ENCODE measurements at places on chromosomes 4 and X.

- DNase-seq, result no peak
Observed at GRCh38 chr4:74635490-74636123, 158.7 kb downstream of the BTC start.

DNA sequence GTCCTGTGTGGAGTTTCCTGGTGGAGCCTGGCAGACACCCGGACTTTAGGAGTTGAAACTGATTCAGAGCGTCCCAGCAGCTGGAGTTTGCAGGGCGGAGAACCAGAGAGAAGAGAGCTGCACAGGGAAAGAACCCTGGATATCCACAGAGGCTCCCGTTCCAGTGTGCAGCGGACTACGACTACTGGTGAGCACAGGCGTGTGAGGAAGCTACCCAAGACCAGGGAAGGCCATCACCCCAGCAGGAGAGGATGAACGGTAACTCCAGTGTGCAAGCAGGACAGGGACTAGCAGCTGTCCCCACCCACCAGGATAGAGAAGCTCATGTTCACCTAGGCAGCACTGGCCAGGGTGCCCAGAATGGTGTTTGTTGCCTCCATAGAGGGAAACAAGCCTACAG lies 2.3 kb downstream of the LAGE3 start:
- no peak for DNase-seq

DNA sequence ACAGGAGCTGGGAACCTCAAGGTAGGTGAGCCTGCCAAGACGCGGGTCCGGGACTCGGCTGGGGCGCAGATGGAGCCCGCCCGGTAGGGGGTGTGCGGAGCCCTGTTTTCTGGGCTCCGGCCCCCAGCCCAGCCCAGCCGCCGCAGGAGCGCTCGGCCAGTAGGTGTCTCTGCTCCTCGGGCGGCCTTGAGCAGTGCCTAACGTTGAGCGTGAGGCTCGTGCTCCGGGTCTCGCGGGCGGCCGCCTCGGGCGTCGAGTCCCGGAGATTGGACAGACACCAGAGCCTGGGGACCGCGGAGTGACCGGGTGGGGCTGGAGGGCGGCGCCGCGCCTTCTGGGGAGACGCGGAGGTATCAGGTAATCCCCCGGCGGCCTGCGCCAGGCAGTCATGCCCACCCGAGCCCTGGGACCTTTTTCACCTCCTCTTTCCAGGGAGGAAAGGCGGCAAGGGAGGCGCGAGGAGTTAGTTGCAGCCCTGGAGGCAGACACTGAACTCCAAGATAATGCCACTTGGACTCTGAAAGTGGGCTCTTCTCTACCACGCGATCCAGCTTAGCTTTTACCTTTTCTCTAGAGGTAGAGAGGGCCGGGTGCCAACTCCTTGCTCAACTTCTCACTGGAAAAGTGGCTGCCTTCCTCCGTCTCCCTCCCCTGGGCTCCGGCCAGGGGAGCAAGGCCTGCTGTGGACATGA lies 14.5 kb upstream of the FGG start:
- DNase-seq, result peak; percentile 43

DNA sequence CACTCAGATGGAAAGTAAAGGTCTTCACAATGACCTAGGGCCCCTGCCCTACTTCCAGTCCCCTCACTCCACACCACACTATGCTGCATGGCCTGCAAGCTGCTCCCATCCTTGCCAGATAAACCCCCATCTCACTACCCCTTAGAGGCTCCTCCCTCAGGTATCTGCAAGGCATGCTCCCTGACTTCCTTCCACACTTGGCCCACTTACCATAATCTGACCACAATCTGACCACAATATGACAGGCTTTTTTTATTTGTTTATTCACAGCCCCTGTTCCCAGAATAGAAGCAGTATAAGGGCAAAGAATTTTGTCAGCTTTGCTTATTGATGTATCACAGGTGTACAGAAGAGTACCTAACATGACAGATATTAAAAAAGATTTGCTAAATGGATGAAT lies 124.7 kb downstream of the CAMK2D start:
- DNase-seq, result no peak

GRCh38 chrX:150966235-150966634 lies 16.9 kb upstream of the HMGB3 start:
- no peak for DNase-seq

- DNase-seq, result no peak
Observed at GRCh38 chr4:120864969-120865368, 57.6 kb downstream of the PRDM5 start.

DNA sequence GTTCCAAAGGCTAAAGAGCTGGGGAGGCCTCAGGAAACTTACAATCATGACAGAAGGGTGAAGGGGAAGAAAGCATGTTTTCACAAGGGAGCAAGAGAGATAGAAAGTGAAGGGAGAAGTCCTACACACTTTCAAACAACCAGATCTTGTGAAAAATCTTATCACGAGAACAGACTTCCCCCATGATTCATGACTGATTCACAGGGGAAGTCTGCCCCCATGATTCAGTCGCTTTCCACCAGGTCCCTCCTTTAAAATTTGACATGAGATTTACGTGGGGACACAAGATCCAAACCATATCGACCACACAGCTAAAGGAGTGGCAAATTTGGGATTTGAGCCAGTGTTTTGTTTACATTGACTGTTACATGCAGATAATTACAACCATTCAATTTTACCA lies 971.1 kb upstream of the HS3ST1 start:
- DNase-seq, result no peak

DNA sequence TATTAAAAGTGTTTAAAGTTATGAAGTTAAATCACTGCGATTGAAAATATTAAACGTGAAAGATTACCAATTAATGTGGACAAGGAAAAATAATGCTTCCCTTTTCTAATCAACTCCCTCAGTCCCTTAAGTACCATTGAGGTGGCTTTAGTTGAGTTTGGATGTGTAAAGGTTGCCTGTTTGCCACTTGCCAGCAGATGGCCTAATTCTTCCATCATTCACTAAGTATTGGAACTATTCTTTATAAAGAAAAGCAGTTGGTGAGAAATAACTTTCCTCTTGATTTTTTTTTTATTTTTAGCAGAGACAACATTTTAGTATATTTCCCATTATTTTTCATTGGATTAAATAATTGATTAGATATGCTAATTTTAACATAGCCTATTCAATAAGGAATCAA lies 295.9 kb upstream of the TACR3 start:
- DNase-seq, result no peak

- peak; percentile 49 for DNase-seq
Observed at GRCh38 chrX:47483306-47484268, 565 bp upstream of the ZNF41 start.

- no peak for DNase-seq
Observed at GRCh38 chr4:36740796-36741310, 459.4 kb downstream of the DTHD1 start.

GRCh38 chr4:162406637-162407365 lies 243.0 kb upstream of the FSTL5 start:
- no peak for DNase-seq
